SW 1271 (cell line): ENCODE measurements at places on chromosomes 11 and 22.
A peak's percentile ranks its signal among the peaks of the same experiment; 100 is the strongest.

- DNase-seq: no peak
Observed at GRCh38 chr11:117816846-117817367, 7.6 kb downstream of the FXYD2 start.

DNA sequence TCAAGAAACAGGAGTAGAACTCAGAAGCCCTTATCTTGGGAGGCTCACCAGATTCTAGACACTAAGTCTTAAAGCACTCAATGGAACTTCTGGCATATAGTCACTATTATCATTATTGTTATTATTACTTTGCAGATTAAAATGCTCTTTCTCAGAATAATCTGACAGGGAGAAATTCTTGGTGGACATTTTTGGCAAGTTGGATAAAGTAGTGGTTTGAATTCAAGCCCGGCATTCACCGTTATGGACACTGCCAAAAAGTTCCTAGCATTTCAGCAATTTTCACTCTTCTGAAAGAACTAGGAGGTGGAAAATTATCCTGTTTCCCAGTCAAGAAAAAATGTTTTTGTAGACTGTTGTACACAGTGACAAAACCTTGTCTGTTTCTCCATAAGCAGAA is 179.6 kb upstream of the ISX start:
- no peak for DNase-seq

GRCh38 chr11:9060700-9061111 is 30.7 kb downstream of the SCUBE2 start:
- no peak for DNase-seq

- DNase-seq: no peak
Observed at GRCh38 chr11:130088217-130088616, 18.5 kb downstream of the APLP2 start.

GRCh38 chr11:130464291-130464812 is 15.9 kb downstream of the ADAMTS15 start:
- no peak for DNase-seq

DNA sequence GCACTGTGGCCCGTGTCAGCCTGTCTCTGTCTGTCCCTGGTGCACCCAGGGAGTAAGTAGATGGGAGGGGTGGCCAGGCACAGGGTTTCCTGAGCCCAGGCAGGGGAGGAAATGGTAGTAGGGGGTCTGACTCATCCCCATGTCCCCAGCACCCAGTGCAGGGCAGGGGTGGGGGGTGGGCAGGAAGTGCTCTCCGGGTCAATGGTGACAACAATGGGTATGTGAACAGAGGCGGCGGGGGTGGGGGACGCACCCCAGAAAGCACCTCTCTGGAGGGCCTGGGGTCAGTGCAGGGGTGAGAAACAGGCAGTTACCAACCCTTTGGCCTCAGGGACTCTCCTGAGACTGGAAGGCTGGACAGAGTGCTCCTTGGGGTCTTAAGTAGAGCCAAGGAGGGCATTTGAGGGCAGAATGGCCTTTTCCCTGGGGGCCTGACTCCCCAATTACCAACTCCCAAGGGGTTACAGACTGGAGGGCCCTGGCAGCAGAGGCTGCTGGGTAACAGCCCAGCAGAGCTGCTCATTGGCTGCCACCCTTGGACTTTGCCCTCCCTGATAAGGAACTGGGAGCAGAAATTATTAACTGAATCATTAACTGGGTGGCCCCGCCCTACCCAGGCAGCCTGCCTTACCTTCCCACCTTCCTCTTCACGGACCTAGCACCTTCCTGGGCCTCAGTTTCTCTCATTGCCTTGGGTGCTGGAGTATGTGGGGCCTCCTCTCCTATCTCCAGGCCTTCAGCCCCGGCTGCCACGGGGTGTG is 4.2 kb downstream of the MYRF start:
- peak; percentile 24 for DNase-seq

DNA sequence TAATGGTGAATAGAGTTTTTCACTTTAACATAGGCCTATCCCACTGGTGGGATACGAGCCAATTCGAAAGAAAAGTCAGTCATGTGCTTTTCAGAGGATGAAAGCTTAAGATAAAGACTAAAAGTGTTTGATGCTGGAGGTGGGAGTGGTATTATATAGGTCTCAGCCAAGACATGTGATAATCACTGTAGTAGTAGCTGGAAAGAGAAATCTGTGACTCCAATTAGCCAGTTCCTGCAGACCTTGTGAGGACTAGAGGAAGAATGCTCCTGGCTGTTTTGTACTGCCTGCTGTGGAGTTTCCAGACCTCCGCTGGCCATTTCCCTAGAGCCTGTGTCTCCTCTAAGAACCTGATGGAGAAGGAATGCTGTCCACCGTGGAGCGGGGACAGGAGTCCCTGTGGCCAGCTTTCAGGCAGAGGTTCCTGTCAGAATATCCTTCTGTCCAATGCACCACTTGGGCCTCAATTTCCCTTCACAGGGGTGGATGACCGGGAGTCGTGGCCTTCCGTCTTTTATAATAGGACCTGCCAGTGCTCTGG is at the start of gene TYR:
Gene TYR, plus strand, starts transcription at position 185 of the 541 bp plus-strand sequence. Its CDS starts 79 bp downstream, at position 264.
- DNase-seq: no peak

DNA sequence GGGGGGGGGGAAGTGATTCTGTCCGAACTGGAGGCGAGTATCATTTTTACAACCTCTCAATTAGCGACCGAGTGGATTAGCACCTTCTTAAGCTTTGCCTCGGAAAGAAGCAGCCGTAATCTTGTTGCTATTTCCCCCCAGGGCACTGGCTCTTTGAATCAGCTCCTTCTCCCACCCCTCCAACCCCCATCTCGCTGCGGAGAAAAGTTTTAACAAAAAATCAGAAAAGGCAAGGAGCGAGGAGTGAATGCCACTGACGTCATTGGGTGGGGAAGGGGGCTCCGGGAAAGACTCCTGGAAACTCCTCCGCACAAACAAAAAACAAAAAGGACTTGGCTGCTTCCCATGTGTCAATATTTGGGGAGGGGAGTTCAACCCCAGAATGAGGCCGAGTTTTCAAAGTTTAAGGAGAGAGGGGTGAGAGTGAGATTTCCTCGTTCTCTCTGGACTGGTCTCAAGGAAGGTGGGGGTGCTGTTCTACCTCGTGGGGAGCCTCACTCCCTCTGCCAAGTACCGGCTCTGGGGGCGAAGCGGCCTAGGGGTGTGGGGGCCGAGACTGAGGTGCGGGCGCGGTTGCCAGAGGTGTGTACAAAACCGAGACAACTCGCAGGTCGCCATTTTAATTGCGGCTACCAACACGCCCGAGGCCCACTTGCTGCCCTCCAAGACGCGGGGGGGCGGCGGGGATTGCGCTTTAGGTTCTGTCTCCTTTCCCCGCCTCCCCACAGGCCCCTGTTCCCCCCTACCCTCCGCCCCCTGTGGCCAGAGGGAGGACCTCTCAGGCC is 2.5 kb upstream of the PAX6 start:
- no peak for DNase-seq

DNA sequence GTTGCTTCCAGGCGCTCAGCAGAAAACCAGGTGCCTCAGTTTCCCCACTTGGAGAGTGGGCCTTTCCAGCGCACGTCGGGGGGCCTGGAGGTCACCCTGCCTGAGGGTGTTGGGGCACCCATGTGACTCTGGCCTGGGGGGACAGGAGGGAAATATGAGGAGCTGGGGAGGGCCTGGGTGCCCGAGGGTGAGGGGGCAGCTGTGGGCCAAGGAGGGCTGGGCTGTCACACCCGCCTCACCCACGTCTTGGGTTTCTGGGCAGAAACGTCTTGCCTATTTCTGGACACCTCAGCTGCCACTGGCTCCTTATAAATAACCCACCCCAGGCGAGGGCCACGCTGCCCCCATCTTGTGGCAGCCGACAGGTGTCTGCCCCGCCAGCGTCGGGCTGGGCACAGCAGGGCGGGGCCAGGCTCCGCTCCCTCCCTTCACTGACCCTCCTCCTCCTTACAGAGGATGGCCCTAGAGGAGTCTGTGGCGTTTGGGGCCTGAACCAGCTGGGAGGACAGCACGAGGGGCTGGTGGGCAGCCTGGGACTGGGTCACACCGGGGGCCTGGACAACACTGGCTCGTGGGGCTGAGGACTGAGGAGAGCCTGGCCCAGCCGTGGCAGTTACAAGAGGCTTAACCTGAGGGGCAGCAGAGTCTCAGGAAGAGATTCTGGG is 1.5 kb downstream of the TNNT3 start:
- no peak for DNase-seq
